ENCODE measurements at places on chromosomes 11 and 22. TPM values are rescaled to one million over a fixed set of nuclear protein-coding genes. Genes with fewer than 3 reads are reported as not detected.

The CSNK2A3 gene
- total RNA-seq: 2.6 TPM

The MPPED1 gene
- total RNA-seq: not detected

The RBMXL2 gene
- total RNA-seq: 0.10 TPM

The GAL gene
- total RNA-seq: 16.5 TPM

The MDK gene
- 252 TPM for total RNA-seq

The CBX6 gene
- 98.4 TPM for total RNA-seq

The CDC45 gene
- 26.1 TPM for total RNA-seq

DNA sequence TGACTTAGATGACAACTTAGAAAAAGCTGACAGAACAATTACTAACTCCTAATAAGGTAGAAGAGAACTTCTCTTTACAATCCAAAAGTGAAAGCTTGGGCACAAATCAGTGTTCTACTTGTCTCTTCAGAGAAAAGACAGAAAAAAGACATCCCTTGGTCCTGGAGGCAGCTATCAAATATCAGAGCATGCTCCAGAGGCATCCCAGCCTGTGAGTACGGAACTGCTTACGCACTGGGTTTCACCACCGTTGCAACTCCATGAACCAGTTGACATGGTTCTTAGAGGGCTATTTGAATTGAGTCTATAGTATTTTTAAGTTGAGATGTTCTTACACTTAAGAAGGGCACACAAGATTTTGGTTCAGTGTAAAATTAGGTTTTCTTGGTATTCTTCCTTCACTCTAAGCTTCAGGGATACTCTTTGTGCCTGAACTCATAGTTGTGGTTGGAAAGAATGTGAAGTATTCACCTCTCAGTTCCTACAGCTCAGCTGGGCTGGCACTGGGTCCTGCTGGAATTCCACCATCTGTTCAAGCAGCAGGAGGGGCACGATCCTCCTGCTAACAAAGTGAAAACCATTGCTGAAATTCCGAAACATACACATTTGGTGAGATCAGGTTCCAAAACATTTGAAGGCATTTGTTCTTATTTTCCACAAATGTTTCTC lies 6.3 kb downstream of the AKIP1 start:
- H3K27me3 ChIP-seq: no peaks in the 10 kb centered on the region
- H3K4me3 ChIP-seq: no peak overlapping the region
- DNase-seq: no peak
- peaks cover 22% of the 10 kb centered on the region for H3K36me3 ChIP-seq

- H3K4me3 ChIP-seq: no peak overlapping the region
- no peaks in the 10 kb centered on the region for H3K4me1 ChIP-seq
- H3K27ac ChIP-seq: no peak overlapping the region
- DNase-seq: no peak
- H3K27me3 ChIP-seq: peaks cover 3% of the 10 kb centered on the region
- H3K36me3 ChIP-seq: no peaks in the 10 kb centered on the region
Observed at GRCh38 chr22:49228431-49229037, 599.1 kb downstream of the BRD1 start.

DNA sequence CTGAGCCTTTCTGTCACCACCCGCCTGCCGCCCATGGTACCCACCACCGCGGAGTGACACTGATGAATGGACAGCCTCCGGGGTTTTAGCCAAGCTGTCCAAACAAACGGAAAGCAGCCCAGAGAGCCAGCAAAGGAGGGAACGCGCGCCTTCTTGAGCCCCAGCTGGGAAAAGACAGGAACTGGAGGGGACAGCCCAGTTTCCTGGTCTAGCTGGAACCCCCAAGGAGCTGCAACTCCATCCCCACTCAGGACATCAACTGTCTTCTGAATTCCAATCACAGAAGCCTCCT lies 33.7 kb downstream of the SHISAL1 start:
- H3K27me3 ChIP-seq: no peaks in the 10 kb centered on the region
- no peak for DNase-seq

GRCh38 chr11:32947978-32948377 lies 55.4 kb downstream of the QSER1 start:
- no peak overlapping the region for H3K27ac ChIP-seq
- peaks cover 2% of the 10 kb centered on the region for H3K4me1 ChIP-seq
- DNase-seq: no peak
- no peaks in the 10 kb centered on the region for H3K27me3 ChIP-seq
- H3K36me3 ChIP-seq: no peaks in the 10 kb centered on the region

DNA sequence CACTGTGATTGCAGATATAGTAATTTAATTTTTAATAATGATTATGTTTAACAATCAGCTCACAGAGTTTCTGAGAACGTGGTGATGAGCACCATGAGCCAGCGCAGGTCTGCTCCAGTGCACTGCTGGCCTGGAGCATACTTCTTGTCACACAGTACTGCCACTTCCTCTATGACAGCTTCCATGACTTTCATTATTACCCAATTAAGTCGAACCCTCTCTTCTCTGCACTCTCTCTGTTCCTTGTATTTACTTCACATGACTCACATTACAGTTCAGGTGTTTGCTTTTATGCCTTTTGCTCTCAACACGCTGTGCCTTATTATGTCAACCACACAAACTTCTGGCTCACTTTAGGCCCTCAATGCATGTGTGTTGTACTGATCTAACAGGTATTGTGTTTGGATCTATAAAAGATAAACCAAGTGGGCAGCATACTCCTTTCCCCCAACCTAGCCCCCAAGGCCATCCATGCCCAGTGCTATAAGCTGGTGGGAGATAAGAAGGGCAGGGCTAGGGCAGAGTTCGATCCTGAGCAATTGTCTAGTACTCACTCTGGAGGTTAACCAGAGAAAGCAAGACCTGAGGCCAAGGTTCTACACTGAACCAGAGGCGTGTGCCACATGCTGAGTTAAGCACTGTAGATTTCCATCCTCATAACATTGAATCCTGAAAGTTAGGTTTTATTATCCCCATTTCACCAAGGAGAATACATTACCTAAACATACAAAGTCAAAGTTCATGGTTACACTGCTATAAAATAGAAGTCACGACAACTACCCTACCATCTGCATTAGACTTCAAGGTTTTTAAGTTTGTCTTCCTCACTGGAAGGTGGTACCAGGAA lies 356.5 kb downstream of the INSC start:
- H3K4me1 ChIP-seq: no peaks in the 10 kb centered on the region
- no peaks in the 10 kb centered on the region for H3K27me3 ChIP-seq
- H3K4me3 ChIP-seq: no peak overlapping the region

DNA sequence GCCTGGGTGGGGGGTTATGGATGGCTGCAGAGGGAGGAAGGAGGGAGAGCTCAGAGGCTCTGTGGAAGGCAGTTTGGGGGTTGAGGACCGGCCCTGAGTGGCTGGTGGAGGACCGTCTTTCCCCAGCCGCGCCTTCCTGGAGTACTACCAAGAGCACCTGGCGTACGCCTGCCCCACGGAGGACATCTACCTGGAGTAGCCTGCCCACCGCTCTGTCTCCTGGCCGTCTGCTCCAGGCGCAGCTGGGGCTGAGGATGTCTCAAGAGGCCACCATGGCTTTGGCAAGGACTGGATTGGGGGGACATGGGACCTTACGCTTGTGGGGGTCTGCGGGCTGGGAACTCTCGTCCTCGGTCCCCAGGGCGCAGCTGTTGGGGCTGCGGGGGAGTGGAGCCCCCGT lies 10.0 kb downstream of the MAPK8IP2 start:
- peaks cover 7% of the 10 kb centered on the region for H3K4me1 ChIP-seq
- H3K36me3 ChIP-seq: no peaks in the 10 kb centered on the region
- H3K27ac ChIP-seq: no peak overlapping the region
- no peak overlapping the region for H3K4me3 ChIP-seq

DNA sequence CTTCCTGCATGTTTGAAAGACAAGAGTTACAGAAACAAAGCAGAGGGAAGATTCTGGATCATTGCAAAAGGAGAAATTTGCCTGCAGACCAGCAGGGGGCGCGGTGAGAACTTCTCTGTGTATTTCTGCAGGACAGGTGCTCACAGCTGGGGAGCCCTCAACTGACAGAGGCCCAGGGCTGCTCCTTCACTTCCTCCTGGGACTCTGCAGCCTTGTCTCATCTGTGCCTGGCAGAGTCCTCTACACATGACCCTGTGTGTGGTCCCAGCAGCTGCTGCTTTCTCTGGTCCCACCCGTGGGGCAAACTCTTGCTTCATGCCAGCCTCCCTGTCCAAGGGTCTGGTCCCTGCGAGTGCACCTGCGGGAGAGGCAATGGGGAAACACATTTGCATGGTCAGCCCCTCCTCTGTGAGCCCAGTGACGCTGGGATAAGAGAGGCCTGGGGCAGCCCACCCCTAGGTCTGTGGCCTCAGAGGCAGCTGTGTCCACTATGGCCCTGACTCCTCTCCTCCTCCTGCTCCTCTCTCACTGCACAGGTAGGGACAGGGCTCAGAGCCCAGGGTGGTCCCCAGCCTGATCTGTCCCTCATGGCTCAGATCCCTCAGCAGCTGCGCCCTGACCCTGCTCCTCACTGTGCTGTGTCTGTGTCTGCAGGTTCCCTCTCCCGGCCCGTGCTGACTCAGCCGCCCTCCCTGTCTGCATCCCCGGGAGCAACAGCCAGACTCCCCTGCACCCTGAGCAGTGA lies 43.2 kb upstream of the VPREB1 start:
- no peak overlapping the region for H3K4me3 ChIP-seq
- no peak overlapping the region for H3K27ac ChIP-seq
- no peaks in the 10 kb centered on the region for H3K36me3 ChIP-seq
- H3K4me1 ChIP-seq: no peaks in the 10 kb centered on the region
- no peak for DNase-seq

DNA sequence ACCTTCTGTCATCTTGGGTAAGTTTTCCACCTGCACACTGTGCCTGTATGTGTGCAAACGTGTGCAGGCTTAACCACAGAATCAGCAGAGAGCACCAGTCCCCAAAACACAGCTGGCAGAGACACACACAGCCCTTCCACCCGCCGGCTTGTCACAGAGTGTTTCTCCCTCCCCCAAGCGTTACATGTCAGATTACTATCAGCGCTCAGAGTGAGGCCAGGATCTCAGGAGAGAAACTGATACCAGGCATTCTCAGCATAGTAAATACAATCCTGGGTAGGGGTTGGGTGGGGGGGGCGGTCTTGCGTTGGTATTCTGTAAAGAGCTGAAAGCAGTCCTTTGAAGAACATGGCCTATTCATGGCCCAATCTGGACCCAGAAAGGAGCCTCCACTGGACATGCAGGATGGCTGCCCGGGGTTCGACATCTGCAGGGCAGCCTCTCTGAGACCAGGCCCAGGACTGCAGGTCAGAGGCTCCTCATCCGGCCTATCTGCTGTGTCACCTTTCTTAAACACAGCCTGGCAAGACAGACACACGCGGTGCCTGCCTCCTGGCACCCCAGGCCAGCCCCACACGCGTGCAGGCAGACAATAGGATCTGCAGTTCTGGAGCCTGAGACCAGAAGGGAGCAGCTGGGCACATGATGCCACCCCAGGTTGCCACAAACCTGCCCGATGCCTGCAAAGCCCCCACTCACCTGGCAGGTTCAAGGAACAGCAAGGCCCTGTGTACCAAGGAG lies 1.7 kb downstream of the OSBPL5 start:
- H3K36me3 ChIP-seq: no peaks in the 10 kb centered on the region
- no peak overlapping the region for H3K27ac ChIP-seq
- no peak for DNase-seq
- H3K4me1 ChIP-seq: peaks cover 38% of the 10 kb centered on the region

DNA sequence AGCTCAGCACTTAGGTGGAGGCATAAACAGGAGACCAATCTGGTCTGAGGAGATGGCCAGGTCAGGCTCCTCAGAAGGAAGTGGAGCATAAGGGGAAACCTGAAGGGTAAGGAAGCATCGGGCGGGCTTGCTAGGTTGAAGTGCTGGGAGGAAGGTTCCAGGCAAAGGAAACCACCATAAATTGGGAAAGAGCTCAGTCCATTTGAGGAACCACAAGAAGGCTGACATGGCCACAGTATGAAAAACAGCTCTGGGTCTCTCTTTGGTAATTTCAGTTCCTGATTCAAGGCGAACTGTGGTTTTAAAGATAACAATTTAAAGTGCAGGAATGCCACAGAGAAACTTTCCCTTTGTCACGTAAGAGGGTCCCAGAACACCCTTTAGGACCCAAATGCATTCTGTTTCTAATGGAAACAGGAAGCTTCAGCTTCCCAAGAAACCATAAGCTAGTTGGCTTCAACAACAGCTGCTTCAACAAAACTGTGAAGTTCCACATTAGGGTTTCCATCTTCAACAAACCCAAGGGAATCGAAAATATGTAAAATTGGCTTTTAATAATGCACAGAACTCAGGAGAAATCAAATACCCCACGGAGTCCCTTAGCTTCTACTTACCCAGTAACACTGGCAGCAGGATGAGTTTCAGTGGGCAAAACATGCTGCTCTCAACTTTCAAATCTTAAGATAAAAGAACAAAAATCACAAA lies 10.4 kb downstream of the JAML start:
- no peak overlapping the region for H3K4me3 ChIP-seq
- no peak overlapping the region for H3K27ac ChIP-seq
- no peaks in the 10 kb centered on the region for H3K4me1 ChIP-seq
- no peaks in the 10 kb centered on the region for H3K36me3 ChIP-seq
- peaks cover 30% of the 10 kb centered on the region for H3K27me3 ChIP-seq

- H3K36me3 ChIP-seq: peaks cover 39% of the 10 kb centered on the region
- no peaks in the 10 kb centered on the region for H3K4me1 ChIP-seq
- no peaks in the 10 kb centered on the region for H3K27me3 ChIP-seq
- H3K27ac ChIP-seq: no peak overlapping the region
- H3K4me3 ChIP-seq: no peak overlapping the region
- no peak for DNase-seq
Observed at GRCh38 chr11:70420008-70420464, 21.7 kb downstream of the CTTN start.

GRCh38 chr11:76919467-76919866 lies 58.7 kb downstream of the ACER3 start:
- peaks cover 7% of the 10 kb centered on the region for H3K4me1 ChIP-seq
- no peak for DNase-seq
- H3K27me3 ChIP-seq: no peaks in the 10 kb centered on the region
- no peaks in the 10 kb centered on the region for H3K36me3 ChIP-seq
- no peak overlapping the region for H3K4me3 ChIP-seq
- H3K27ac ChIP-seq: no peak overlapping the region

GRCh38 chr11:66691311-66691980 lies 13.8 kb upstream of the RBM4B start:
- no peak overlapping the region for H3K4me3 ChIP-seq
- no peaks in the 10 kb centered on the region for H3K36me3 ChIP-seq
- DNase-seq: no peak

DNA sequence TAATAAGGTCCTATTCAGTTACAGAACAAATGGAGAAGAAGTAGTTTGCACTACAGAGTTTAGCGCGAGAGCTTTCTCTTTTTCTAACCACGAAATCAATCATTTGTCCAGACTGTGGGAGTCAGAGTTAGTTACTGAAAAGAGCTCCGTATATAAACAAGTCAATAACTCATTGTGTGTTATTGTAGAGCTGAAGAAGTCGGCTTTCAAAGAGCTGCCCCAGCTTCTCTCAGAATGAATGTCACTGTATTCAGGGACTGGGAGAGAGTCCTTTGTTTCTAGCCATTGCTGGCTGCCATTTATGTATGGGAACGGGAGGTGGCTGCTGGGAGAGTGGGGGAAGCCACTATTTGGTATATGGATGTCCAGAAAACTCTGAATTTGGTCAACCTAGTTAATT lies 227.8 kb downstream of the DCDC1 start:
- no peaks in the 10 kb centered on the region for H3K36me3 ChIP-seq
- H3K27me3 ChIP-seq: no peaks in the 10 kb centered on the region
- H3K4me1 ChIP-seq: no peaks in the 10 kb centered on the region
- no peak for DNase-seq
- no peak overlapping the region for H3K4me3 ChIP-seq

DNA sequence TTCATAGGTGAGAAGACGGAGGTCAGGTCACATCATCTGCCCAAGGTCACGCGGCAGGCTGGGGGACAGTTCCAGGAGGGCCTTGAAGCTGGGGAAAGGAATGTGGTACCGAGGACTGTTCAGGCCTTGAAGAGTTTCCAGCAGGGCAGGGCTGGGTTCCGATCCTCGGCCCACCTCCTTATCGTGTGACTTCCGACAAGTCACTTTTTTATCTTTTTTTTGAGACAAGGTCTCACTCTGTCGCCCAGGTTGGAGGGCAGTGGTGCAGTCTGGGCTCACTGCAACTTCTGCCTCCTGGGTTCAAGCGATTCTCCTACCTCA lies 623 bp downstream of the NDUFS8 start:
- no peaks in the 10 kb centered on the region for H3K27me3 ChIP-seq
- 0 out of 2 replicates have a peak, but pooled peaks cover 3% of the 10 kb centered on the region for H3K36me3 ChIP-seq
- peaks cover 31% of the 10 kb centered on the region for H3K4me1 ChIP-seq
- DNase-seq: no peak

Measured in Panc1 (cell line).